KG1 (cell line): ENCODE measurements at places on chromosomes 3 and 15.

DNA sequence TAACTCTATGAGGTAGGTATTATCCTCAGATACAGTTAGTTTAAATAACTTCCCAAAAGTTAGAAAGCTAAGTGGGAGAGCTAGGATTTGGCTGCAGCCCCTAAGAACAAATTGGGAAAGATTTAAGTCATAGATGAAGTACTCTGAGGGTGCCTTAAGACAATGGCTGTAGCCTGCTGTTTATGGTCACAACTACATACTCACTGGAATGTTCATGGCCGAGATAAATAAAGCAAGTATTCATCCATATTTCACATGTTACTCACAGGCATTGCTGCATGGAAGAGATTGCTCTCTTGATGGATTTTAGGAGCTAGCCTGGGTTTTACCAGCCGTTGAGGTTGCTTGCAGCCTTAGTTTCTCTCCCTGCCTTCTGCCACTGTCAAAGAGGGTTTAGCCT, 145.0 kb downstream of the CMSS1 start:
- no peak for DNase-seq

- no peak for DNase-seq
These were observed 103.3 kb downstream of the GOLIM4 start for GRCh38 chr3:167992381-167992780.

- DNase-seq = no peak
These were observed 107.9 kb downstream of the LRTM1 start for GRCh38 chr3:54819946-54820345.

- DNase-seq = no peak
These were observed 1225.1 kb downstream of the OTOL1 start for GRCh38 chr3:162721736-162722135.

GRCh38 chr3:14511623-14512280, 28.4 kb downstream of the GRIP2 start:
- no peak for DNase-seq

DNA sequence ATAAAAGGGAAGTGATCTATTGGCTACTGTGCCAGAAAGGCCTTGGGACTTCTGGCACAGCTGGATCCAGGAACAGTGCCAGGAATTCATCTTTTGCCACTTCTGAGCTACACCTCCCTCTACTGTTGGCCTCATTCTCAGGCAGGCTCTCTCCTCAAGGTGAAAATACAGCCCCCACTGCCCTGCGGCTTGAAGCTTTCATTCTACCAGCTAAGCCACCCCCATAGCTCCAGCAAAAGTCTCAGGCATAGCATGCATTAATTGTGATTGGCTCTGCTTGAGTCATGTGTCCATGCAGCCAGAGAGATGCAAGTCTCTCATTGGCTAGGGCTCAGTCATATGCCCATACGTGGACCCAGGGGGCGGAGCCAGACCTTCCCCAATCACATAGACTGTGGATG, 142.4 kb downstream of the TPRA1 start:
- DNase-seq = no peak

DNA sequence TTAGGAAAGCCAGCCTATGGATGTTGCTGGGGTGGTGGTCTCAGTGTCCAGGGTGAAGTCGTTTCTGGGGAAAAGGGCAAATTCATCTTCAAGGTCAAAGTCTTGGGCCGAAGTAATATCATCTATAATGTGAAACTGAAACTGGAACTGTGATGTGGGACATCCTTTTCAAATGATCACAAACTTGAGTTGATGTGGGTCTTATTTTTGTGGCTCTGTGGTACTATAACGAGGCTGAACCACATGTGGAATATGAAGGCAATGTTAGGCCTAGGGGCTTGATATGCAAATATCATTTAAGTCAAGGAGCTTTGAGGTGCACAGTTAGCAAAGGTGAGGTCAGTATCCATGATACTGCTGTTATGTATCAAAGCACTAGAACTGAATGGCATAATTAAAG, 1.5 kb upstream of the CD200R1L start:
- DNase-seq = no peak

- DNase-seq = no peak
These were observed 476.4 kb upstream of the AGTR1 start for GRCh38 chr3:148221303-148221702.

DNA sequence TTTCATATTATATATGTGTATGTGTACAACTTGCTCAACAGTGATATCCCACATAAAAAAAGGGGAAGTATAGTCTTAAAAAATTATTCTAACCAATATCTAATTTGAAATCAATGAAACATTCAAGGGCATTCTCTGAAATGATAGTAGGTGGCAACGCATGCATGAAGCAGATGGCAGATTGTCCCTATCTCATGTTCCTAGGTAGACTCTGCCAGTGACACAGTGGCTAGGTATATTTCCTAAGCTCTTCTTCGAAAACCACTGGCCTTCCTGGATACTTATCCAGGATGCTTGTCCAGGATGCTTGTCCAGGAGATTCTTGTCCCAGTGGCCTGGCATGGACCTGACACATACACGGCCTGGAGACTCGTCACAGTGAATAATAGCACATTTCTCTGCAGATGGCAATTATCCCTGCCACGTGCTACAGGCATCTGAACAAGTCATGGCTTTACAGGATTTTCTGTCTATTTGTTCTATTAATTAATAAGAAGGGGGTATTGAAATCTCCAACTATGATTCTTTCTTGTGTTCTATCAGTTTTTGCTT, 54.9 kb downstream of the OCA2 start:
- DNase-seq = no peak

- no peak for DNase-seq
These were observed 14.4 kb downstream of the MASP1 start for GRCh38 chr3:187277129-187277462.

GRCh38 chr3:9976721-9977709, 9.6 kb downstream of the EMC3 start:
- peak; percentile 15 for DNase-seq

DNA sequence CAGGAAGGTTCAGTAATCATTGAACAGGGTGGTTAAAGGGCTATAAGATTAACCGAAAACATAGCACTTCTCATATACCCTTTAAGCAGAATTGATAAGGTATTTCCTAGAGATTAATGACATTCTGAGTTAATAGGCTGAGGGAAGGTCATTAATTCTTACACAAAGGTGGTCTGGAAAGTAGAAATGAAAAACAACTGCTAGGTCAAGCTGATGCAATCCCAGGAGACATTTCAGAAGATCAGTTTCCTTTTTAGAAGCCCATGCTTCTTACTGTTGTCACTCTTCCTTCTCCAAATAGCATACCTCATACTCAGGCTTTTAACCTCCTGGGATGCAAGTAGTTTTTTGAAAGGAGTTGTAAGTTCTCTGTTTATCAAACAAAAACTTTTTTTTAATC, 8.8 kb downstream of the FILIP1L start:
- no peak for DNase-seq

DNA sequence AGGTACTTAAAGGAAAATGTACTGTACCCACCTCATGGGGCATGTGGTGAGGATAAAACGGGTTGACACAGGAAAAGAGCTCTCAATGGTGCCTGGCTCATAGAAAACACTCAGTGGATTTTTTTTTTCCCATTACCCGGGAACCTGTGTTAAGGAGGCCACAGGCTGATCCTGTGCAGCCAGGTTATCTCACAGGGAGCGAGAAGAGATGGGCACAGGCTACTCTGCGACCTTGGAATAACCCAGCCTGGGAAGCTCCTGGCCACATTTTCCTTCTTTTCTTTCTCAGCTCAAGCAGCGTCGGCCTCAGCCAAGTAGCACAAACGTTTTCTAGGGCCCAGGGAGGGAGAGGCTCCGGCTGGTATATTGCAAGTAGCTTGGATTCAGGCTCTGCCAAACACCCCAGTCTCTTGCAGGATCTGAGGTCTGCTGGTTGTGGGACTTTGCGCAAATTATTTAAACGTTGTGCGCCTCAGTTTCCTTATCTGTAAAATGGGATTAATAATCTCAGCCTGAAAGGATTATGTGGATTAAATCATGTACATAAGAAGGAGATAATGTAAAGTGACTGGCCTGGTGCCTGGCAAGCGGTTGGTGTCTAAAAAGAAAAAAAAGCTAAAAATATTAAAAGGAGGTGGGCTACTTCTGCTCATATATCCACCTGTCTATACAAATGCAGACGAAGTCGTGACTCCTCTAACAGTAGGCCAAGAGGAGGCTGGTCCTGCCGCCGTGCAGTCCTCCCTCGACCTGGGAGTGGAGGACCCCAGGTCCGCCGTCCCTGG, 2.2 kb downstream of the FURIN start:
- no peak for DNase-seq

- DNase-seq = no peak
These were observed 13.5 kb downstream of the TARS3 start for GRCh38 chr15:101710806-101711205.

DNA sequence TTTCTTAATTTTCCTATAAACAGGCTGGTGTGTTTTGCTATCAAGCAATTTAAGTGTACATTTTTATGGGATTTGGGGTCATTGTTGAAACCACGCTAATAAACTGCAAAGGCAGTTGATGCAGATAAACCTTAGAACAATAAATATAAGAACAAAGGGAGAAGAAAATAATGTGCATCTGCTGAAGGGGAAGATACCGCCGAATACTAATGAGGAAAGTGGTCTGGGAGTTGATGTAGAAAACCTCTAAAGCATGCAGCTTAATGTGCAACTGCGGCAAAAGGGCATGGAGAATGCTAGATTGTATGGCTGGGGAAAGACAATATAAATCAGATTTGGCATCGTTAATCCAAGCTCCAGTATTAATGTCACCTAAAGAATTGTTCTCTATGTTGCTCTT, 29.8 kb upstream of the CHL1 start:
- no peak for DNase-seq

DNA sequence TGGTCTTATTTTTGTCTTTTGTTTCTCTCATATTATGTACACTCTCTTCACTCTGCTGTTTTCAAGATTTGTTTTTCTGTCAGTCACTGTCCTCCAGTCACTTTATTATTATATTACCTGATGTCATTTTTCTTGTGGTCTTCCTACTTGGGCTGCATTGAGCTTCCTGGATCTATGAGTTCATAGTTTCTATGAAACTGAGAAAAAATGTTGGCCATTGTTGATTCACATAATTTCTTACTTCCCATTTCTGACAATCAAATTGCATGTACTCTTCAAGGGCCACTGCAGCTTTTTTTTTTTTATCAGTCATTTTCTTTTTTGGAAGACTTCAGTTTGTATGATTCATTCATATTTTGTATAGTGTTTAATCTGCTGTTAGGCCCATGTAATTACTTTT, 1180.6 kb upstream of the GBE1 start:
- no peak for DNase-seq

DNA sequence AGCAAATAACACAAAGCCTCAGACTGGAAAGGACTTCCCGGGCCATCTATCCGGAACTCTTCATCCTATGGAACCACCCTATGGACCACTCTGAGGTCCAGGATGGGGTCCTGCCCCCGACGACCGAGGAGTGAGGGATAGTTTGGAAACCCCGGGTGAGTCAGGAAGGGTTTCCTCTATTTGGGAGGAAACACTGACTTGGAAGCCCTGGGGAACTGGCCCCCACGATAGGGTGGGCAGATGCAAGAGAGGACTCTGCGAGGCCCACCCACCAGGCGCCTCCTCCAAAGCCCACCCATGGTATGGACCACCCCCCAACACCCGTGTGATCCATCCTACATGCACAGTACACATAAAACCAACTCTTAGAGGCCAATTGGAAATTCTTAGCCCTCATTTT, 69.4 kb downstream of the CPN2 start:
- no peak for DNase-seq

- no peak for DNase-seq
These were observed at the start of gene FAM81A for GRCh38 chr15:59437817-59438624. Gene FAM81A, plus strand, starts transcription at chr15:59438186. Its CDS starts 20,441 bp downstream, at chr15:59458627.

GRCh38 chr15:91627473-91628278, 225.8 kb upstream of the SLCO3A1 start:
- DNase-seq = no peak

- DNase-seq = no peak
These were observed 1.6 kb upstream of the CCR5 start for GRCh38 chr3:46369151-46369550.

- no peak for DNase-seq
These were observed 64.6 kb upstream of the P2RY1 start for GRCh38 chr3:152770296-152770695.

DNA sequence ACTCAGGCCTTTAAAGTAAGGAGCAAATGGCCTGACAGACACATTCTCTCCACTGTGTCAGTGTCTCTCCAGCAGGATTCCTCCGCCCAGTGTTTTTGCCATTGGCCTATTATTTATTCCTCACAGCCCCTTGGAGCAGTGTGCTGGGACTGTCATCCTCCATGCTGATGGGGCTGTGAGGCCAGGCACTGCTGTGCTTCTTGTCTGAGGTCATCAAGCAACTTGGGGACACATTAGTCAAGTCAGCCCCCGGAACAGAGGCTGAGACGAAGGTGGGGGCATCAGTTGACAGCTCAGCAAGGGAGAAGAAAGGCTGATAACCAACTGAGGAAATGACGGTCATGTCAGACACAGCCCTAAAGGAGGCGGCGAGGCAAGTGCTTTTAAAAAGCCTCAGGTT, 67.4 kb downstream of the XXYLT1 start:
- DNase-seq = no peak

GRCh38 chr3:94028093-94028837, at the start of gene STX19:
Gene STX19, minus strand, starts transcription at chr3:94028597. Its CDS starts 13,328 bp downstream, at chr3:94015269.
- no peak for DNase-seq

- DNase-seq = no peak
These were observed 102.2 kb downstream of the ABI3BP start for GRCh38 chr3:100891033-100891432.

DNA sequence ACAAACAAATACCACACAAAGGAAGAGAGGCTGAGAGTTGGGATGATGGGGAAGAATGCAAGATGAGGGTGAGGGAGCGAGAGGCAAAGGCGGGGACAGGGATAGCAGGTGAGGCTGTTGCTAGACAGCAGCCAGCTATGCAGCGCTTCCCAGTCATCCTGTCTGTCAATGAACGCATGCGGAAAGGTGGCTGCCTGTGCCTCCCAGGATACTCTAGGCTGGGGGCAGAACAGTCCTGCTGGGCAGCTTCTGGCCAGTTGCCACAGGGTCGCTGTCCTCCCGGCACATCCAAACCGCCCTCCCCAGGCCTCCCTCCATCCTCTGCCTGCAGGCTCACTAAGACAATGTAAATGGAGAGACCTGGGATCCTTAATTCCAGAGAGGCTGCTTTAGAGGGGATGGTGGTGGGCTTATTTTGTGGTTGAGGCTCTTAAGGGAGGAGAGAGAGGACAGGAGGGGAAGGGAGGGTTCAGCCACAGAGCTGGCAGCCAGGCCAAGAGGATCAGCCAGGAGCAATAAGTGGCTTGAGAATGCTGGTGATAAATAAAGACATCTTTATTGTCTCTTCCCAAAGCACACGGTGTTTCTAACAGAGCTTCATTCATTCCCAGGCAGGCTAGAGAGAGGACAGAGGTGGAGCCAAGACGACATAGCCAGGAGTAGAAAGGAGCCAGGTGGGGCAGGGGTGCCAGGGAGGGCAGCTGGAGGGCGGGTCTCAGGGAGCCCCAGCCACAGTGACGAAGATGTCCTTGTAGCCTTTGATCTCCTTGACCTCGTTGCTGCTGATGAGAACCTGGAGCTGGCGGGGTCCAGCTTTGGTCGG, 9.2 kb upstream of the TGM5 start:
- DNase-seq = no peak

DNA sequence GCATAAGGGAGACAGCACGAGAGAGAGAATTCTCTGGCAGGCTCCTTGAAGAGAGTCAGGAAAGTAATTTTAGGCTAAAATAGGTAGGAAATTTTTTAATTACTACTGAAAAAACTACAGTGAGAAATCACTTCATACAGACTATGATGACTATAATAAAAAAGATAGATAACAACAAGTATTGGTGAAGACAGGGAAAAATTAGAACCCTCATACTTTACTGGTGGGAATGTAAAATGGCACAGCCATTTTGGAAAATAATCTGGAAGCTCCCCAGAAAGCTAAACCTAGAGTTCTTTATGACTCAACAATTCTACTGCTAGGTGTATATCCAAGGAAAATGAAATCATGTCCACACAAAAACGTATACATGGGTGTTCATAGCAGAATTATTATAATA, 2.1 kb upstream of the HDC start:
- DNase-seq = no peak

GRCh38 chr3:139617672-139618268, 60.0 kb downstream of the NMNAT3 start:
- DNase-seq = no peak
